ENCODE measurements at places on chromosomes 2 and 18. TPM values are rescaled to one million over a fixed set of nuclear protein-coding genes. Genes with fewer than 3 reads are reported as not detected.

The GPR35 gene
- total RNA-seq, result 8.4 TPM

The MAPRE2 gene
- total RNA-seq, result 38.6 TPM

- no peak overlapping the region for H3K4me3 ChIP-seq
- peaks cover 2% of the 10 kb centered on the region for H3K36me3 ChIP-seq
- no peak overlapping the region for H3K27ac ChIP-seq
- H3K4me1 ChIP-seq, result no peaks in the 10 kb centered on the region
- no peak for DNase-seq
Observed at GRCh38 chr2:127464470-127465257, 46.4 kb downstream of the PROC start.

- no peaks in the 10 kb centered on the region for H3K4me1 ChIP-seq
- H3K27ac ChIP-seq, result no peak overlapping the region
- H3K36me3 ChIP-seq, result no peaks in the 10 kb centered on the region
- DNase-seq, result no peak
- no peak overlapping the region for H3K4me3 ChIP-seq
- no peaks in the 10 kb centered on the region for H3K27me3 ChIP-seq
Observed at GRCh38 chr2:231191896-231192872, 6.2 kb upstream of the ARMC9 start.

DNA sequence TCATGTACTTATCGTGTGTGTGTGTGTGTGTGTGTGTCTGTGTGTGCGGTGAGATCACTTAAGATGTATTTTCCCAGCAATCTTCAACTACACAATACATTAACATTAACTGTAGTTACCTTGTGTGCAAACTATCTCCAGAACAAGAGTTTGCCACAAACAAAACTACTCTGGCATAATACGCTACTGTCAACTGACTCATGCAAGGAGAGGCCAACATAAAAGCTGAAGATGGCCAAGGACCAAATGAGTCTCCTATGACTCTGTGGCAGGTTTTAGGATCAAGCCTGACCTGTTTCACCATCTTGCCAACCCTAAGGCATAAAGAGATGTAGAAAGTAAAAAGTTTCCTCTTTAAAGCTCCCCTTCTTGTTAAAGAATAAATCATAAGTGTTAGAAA is 20.1 kb downstream of the CYB5A start:
- no peak overlapping the region for H3K27ac ChIP-seq
- DNase-seq, result no peak
- H3K4me3 ChIP-seq, result no peak overlapping the region

GRCh38 chr18:51865538-51865937 is 474.5 kb upstream of the DCC start:
- no peak overlapping the region for H3K4me3 ChIP-seq
- H3K4me1 ChIP-seq, result no peaks in the 10 kb centered on the region
- no peaks in the 10 kb centered on the region for H3K36me3 ChIP-seq

DNA sequence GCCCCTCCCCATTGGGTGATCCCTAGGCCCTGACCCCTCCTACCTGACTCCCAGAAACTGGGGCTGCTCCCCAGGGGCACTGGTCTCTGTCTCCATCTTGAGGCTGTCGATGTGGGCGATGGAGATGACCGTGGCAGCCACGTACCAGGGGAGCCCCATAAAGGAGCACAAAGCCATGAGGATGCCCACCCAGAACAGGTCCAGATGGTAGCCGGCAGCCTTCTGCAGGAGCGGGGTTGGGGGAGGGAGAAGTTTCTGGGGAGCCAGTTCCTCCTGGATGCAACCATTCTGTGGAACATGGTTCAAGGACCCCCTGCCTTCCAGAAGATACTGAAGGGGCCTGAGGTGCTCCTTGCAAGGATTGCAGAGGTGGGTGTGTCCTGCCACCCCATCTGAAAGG is 34.0 kb downstream of the MTHFD2 start:
- no peak overlapping the region for H3K27ac ChIP-seq
- no peaks in the 10 kb centered on the region for H3K36me3 ChIP-seq
- no peaks in the 10 kb centered on the region for H3K27me3 ChIP-seq

DNA sequence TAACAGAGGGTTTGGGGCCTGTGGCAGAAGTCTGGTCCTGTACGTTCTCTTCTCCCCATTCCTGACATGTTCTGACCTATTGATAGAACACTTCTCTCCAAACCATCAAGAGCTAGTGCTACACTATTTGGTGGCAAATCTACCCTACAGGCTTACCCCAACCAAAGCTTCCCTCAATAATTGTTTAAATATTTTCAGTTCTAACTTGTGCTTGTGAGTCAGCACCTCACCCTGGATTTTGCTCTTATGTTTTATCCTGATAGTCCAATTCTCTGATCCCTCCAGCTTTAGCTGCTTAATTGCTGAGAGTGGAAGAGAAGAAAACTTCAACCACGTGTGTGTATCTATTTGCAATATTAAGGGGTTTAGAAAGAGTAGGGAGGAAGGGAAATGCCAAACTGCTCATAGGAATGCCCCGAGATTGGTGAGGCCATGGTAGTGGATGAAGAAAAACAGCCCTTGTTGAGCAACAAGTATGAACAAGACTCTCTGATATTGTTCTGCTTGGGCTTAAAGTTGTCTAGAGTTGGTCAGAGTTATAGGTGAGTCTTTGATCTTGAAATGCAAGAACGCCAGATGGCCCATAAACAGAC is 67.8 kb upstream of the PARD3B start:
- H3K27me3 ChIP-seq, result no peaks in the 10 kb centered on the region
- H3K36me3 ChIP-seq, result no peaks in the 10 kb centered on the region
- H3K27ac ChIP-seq, result no peak overlapping the region

DNA sequence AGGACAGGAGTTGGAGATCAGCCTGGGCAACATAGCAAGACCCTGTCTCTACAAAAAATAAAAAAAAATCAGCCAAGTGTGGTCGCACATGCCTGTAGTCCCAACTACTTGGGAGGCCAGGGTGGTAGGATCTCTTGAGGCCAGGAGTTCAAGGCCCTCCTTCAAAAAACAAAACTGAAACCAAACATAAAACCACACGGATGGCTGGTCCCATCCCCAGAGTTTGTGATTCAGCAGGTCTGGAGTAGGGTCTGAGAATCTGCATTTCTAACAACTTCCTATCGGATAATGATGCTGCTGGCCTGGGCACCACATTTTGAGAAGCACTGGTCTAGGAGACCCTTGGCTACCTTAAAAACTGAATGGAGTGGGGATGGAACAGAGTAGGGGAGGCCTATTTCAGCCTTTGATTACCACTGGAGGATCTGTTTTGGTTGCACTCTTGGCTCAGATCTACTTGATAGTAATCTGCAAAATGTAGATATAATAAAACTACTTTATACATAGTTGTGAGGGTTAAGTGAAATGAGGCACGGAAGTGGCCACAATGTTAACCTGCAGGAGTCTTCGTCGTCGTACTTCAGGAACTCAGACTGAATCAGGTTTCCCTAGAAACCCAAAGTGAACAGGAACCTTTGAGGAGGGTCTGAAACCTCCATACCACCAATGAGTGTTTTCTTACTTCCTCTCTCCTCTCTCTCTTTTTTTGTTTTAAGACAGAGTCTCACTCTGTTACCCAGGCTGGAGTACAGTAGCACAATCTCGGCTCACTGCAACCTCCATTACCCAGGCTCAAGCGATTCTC is 25.5 kb upstream of the NFE2L2 start:
- H3K4me3 ChIP-seq, result peak overlapping the region; percentile 17
- no peak overlapping the region for H3K27ac ChIP-seq
- H3K4me1 ChIP-seq, result peaks cover 15% of the 10 kb centered on the region
- no peaks in the 10 kb centered on the region for H3K36me3 ChIP-seq
- DNase-seq, result peak; percentile 36

The TEX44 gene
- total RNA-seq, result not detected

DNA sequence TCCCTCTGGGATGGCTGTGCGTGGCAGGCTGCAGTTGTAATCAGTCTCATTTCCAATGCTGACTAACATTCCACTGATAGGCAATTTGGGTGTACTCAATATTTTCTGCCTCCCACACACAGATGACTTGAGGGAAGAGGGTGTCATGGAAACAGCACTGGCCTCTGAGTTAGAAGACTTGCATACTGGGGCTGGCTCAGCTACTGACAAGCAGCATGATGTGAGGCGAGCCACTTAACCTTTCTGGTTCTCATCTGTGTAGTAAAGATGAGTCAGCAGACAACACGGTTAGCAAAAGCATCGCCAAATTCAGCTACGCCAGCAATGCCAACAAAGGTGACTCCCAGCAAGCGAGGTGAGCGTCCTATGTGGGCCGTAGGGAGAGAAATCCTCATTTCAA is 73.5 kb downstream of the COLEC12 start:
- no peaks in the 10 kb centered on the region for H3K4me1 ChIP-seq
- H3K36me3 ChIP-seq, result no peaks in the 10 kb centered on the region
- no peak overlapping the region for H3K4me3 ChIP-seq
- no peak for DNase-seq
- no peak overlapping the region for H3K27ac ChIP-seq

The RASGRP3 gene
- 3.1 TPM for total RNA-seq

The AMER3 gene
- not detected for total RNA-seq

GRCh38 chr2:167423731-167424130 is 535.5 kb downstream of the XIRP2 start:
- H3K4me3 ChIP-seq, result no peak overlapping the region
- no peak for DNase-seq
- H3K27ac ChIP-seq, result no peak overlapping the region
- H3K4me1 ChIP-seq, result no peaks in the 10 kb centered on the region
- H3K27me3 ChIP-seq, result no peaks in the 10 kb centered on the region

DNA sequence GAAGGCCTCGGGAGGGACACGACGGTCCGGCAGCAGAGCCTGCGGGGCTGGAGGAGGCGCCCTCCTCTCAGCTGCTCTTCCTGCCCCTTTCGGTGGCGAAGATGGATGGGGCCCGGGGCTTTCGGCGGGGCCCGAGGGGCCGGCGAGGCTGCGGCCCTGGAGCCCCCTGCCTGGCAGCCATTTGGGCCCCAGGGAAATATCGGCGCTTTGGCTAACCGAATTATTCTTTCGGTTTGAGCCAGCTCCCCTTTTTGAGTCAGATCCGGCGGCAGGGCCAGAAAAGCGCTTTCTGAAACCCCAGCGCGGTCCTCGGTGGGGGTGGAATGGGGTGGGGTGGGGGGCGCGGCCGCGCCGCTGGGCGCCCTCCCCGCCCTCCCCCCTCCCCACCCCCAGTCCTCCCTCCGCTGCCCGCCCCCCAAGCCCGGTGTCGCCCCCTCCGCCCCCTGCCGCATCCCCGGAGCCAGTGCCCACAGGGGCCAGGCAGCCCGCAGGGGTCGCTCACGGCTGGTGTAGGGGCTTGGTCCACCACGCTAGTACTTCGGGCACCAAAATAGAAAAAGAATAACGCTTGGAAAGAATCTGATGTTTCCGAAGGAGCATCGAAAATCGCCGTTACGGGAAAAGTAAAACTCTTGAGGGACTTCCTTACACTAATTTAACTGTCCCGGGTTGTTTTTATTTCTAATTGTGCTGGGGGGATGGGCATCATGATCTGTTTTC is 9.1 kb upstream of the ARID5A start:
- no peaks in the 10 kb centered on the region for H3K36me3 ChIP-seq
- peak overlapping the region; percentile 39 for H3K27ac ChIP-seq
- peaks cover 58% of the 10 kb centered on the region for H3K4me1 ChIP-seq
- peak overlapping the region; percentile 60 for H3K4me3 ChIP-seq
- H3K27me3 ChIP-seq, result no peaks in the 10 kb centered on the region

The CRYGD gene
- total RNA-seq, result not detected

The PRKAG3 gene
- not detected for total RNA-seq

DNA sequence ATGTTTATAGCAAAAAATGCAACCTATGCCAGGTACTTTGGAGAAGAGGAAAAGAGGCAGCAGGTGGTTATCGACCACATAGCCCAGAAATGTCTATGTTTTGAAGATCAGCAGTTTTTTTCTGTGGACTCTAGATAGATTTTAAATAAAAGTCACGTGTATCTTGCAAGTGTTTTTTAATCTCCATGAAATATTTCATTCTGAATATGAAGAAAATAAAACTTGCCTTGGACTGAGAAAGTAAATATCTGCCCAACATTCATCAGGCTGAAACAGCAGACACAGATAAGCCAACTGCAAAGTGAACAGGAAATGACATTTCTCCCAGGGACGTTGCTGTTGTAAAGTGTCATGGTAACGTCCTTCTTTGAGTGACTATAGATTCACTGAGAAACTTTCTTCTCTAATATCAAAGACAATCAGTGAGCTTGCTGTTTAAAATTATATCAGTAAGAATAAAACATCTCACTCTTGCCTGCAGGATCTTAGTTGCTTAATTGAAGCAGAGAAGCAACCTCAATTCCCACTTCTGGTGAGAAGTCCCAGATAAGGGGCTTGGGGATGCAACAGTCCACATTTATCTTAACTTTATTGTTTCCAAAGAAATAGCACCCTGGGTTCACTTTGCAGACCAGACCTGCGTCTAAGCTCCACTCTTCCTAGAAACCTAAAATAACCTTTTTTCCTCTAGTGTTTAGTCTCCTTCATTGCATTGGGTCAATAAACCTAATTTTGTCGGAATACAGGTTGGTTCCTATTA is 6.3 kb downstream of the MYOM1 start:
- no peak overlapping the region for H3K4me3 ChIP-seq
- H3K36me3 ChIP-seq, result no peaks in the 10 kb centered on the region
- no peak for DNase-seq
- peaks cover 12% of the 10 kb centered on the region for H3K4me1 ChIP-seq
- H3K27me3 ChIP-seq, result no peaks in the 10 kb centered on the region
- H3K27ac ChIP-seq, result no peak overlapping the region

- no peak overlapping the region for H3K27ac ChIP-seq
- no peaks in the 10 kb centered on the region for H3K4me1 ChIP-seq
- H3K4me3 ChIP-seq, result no peak overlapping the region
- no peak for DNase-seq
- H3K36me3 ChIP-seq, result no peaks in the 10 kb centered on the region
Observed at GRCh38 chr2:48699348-48699930, 56.1 kb downstream of the LHCGR start.

The SCN3A gene
- total RNA-seq, result not detected

The SRD5A2 gene
- not detected for total RNA-seq

- H3K27me3 ChIP-seq, result no peaks in the 10 kb centered on the region
- peak overlapping the region; percentile 71 for H3K4me3 ChIP-seq
- peaks cover 35% of the 10 kb centered on the region for H3K4me1 ChIP-seq
- no peaks in the 10 kb centered on the region for H3K36me3 ChIP-seq
- peak overlapping the region; percentile 78 for H3K27ac ChIP-seq
- DNase-seq, result peak; percentile 86
Observed at GRCh38 chr2:86807468-86808275, 17.0 kb upstream of the CD8A start.

- no peak overlapping the region for H3K27ac ChIP-seq
- no peak overlapping the region for H3K4me3 ChIP-seq
- no peaks in the 10 kb centered on the region for H3K4me1 ChIP-seq
- no peaks in the 10 kb centered on the region for H3K36me3 ChIP-seq
Observed at GRCh38 chr2:237345411-237345810, 68.6 kb downstream of the COL6A3 start.

The SMCHD1 gene
- 93.7 TPM for total RNA-seq

DNA sequence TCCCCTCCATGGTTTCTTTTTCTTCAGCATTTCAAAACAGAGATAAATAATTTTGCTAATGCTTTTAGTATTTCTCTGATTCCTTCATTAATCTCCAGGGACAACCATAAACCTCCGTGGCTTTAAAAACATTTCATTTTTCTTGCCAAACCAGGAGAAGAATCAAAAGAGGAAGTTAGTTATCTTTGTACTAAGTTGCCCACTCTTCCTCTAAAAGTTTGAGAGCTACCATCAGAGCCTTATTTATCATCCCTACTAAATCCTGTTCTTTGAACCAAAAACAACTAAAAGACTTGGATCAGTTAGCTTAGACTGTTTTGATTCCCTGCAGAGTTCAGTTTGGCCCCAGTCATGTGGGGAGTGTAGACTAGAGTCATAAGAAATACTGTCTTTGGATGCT is 208.4 kb downstream of the SETBP1 start:
- no peaks in the 10 kb centered on the region for H3K4me1 ChIP-seq
- H3K27ac ChIP-seq, result no peak overlapping the region

GRCh38 chr18:53442415-53442783 is 782.1 kb downstream of the MBD2 start:
- no peaks in the 10 kb centered on the region for H3K27me3 ChIP-seq
- no peaks in the 10 kb centered on the region for H3K4me1 ChIP-seq
- H3K27ac ChIP-seq, result no peak overlapping the region
- H3K36me3 ChIP-seq, result no peaks in the 10 kb centered on the region
- no peak overlapping the region for H3K4me3 ChIP-seq

Measured in CD8-positive, alpha-beta memory T cell (primary cell).